ENCODE measurements at places on chromosomes 11 and 22.

GRCh38 chr11:48107188-48107704 is 109.4 kb upstream of the OR4B1 start:
- peak; percentile 35 for DNase-seq

GRCh38 chr11:20489948-20490347 is 102.4 kb downstream of the PRMT3 start:
- no peak for DNase-seq

DNA sequence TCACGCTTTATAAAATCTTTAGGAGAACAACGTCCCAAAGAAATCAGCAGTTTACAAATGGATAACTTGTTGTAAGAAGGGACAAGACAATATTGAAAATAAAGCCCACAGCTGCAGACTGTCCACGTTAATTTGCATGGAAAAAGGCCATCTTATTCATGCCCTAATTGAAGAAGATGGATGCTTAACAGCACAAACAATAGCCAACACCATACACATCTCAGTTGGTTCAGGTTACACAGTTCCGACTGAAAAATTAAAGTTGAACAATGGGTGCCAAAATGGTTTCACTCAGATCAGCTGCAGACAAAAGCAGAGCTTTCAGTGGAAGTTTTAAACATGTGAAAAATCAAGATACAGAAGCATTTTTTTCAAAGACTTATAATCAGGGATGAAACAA is 314.2 kb downstream of the RAB38 start:
- no peak for DNase-seq

DNA sequence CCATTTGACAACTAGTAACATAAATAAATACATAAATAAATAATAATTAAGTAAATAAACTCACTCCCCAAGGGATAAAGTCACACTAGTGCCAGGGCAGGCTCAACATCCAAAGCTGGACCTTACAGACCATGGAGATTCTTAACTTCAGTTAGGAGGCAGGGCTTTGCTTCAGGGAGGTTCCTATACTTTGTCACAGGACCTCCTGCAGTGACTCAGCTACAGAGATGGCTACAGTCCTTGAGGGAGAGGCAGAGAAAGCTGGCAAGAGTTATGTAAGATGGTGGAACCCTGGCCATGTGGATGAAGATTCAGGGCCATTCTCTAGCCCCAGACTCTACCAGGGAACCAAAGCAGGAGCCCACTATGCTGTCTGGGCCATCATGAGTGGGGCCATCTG is 74.1 kb upstream of the CADM1 start:
- no peak for DNase-seq

- DNase-seq = peak; percentile 55
Measured at GRCh38 chr11:124586238-124586860, 16.6 kb downstream of the OR8A1 start.

- no peak for DNase-seq
Measured at GRCh38 chr11:125295931-125296330, 131.4 kb downstream of the PKNOX2 start.

DNA sequence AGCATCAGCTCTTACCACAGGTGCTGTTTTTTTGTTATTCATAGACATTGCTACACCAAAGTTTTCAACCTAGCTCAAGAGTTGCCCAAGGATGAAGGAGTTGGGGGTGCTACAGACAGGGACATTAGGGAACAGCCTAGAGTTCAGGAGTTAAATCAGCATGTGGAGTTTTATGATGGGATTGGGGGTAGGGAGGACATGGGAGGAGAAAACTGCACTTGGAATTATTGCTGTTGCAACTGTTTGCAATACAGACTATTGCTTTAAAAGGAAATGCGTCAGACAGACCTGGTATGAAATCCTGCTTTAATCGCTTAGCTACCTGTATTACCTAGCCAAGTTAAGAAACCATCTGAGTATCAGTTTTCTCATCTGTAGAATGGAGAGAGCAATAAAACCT is 6.3 kb downstream of the TMA7B start:
- no peak for DNase-seq

DNA sequence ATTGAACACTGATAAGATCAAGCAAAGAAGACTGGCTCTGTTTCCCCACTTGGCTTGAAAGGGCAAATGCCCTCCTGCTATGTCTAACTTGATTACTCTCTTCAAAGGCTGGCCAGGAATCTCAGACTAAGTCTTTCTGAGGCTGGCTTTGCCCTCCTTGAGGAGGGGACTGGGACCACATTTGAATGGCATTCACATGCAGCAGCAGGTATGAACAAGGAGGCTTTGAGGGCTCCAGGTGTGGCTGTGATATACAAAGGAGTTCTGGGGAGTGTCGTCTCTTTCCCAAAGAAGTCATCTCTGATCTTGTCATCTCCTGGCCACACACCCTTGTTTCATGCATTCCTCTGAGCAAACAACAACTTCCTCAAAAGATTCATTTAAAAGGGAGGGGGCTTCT is 130.8 kb downstream of the ARL14EP start:
- DNase-seq = no peak

DNA sequence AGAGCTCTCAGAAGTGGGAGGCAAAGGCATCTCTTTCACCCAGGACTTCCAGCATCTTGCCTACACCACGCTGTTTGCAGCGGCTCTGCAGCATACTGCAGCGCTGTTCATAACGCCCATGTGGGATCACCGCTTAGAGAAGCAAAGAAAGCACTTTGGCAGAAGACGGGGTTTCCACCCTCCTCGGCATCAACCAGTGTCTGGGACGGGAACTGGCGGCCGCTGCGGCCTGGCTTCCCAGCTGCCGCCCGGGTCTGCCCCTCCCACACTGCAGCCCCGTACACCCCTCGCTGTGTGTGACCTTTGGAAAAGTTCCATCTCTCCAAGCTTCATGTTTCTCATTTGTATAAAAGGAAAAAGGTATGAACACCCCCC is 545 bp upstream of the TIRAP start:
- DNase-seq = peak; percentile 7

GRCh38 chr11:42593441-42593840 is 718.4 kb upstream of the API5 start:
- no peak for DNase-seq

DNA sequence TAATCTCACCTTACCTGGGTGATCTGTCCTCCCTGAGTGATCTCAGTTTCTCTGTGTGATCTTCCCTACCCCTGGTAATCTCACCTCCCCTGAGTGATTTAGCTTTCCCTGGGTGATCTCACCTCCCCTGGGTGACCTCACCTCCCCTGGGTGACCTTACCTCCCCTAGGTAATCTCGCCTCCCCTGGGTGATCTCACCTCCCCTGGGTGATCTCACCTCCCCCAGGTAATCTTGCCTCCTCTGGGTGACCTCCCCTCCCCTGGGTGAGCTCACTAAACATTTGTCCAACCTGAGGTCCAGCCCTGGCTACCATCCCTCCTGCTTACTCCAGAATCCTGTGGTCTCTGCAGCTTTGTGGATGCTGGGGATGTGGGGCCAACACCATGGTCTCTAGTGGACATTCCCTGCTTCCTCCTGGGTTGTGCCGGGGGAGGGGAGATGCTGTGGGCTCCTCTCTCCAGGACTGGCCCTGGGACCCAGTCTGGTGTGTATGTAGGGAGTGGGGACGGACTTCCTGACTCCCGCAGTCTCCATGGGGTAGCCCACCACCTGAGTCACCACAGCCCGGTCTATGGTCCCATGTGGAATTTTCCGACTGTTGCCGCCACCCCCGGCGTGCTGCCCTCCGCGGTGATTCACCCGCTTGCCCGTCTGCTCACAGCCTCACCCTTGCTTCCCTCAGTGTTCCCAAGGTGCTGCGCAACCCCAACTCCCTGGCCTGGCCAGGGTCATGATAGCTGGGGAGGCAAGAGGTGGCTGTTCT is 9.9 kb downstream of the LSP1 start:
- DNase-seq = peak; percentile 25

DNA sequence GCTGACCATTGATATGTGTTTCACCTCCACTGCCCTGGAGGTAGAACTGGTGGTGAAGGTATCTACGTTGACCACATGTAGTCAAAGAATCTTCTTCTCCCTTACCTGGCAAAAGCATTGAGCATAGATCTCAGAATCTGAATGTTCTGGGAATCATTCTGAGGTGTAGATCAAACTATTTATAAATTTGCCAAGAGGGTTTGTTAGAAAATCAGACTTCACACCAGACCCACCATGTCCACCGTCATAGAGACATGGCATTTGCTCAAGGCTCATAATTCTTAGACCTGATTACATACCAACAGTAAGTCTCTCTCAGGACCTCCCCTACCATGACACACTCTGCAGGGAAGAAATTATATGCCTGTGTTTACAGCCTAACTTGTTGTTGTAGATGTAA is at the start of gene OR8B2:
OR8B2 (minus strand) TSS at position 101 of the 400 bp plus-strand sequence. CDS start 1,156 bp downstream, outside the sequence.
- no peak for DNase-seq

- DNase-seq = no peak
Measured at GRCh38 chr22:47275605-47276449, 513.4 kb downstream of the TBC1D22A start.

- no peak for DNase-seq
Measured at GRCh38 chr11:23959462-23959861, 537.4 kb upstream of the LUZP2 start.

- peak; percentile 97 for DNase-seq
Measured at GRCh38 chr11:69298267-69299022, 4.5 kb downstream of the MYEOV start.

GRCh38 chr11:68146704-68147474 is 25.7 kb upstream of the CHKA start:
- DNase-seq = peak; percentile 20

- DNase-seq = no peak
Measured at GRCh38 chr11:134597452-134597851, 185.4 kb upstream of the B3GAT1 start.

- no peak for DNase-seq
Measured at GRCh38 chr11:47516155-47516554, 36.8 kb downstream of the CELF1 start.

DNA sequence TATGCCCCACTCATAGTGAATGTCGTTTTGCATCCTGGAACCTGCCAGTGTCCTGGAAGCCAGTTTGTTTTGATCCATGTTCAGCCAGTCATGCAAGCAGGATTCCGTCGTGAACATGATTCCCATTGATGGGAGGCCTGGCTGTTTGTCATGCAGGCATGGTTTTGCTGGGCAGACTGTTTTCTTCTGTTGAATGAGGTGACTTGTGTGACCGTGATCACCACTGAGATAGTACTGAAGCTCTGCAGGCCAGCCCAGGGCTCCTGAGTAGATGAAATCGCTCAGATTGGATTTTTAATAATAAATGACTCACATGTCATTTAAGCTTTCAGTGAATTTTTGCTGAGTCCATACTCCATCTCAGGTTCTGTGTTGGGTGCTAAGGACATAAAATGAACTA is 117.8 kb downstream of the PDE2A start:
- DNase-seq = no peak

- DNase-seq = no peak
Measured at GRCh38 chr22:47035425-47035881, 273.0 kb downstream of the TBC1D22A start.

GRCh38 chr22:30420347-30421125 is 5.0 kb upstream of the MTFP1 start:
- DNase-seq = no peak

- no peak for DNase-seq
Measured at GRCh38 chr22:36212901-36213300, 11.3 kb upstream of the APOL4 start.

GRCh38 chr22:36942556-36942955 is 29.1 kb downstream of the CSF2RB start:
- DNase-seq = no peak

DNA sequence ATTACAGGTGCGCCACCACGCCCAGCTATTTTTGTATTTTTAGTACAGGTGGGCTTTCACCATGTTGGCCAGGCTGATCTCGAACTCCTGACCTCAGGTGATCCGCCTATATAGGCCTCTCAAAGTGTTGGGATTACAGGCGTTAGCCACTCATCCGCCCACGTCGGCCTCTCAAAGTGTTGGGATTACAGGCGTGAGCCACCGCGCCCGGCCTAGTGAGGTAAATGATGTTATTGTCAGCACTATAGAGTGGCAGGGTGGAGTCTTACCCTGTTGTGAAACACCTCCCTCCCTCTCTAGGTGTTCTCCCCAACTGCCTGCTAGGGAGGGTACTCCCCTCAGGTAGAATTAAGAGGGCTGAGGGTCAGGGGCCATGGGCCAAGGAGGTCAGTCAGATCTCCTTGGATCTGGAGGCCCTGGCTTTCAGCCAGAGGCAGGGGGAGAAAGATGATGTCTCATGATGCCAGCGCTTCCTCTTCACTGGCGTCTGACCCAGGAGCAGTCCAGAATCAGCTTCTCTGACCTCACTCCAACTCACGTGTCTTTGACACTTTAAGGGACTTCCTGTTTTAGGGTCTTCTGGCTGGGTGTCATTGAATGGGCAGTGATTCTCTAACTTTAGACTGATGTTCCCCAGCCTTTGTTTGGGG is 2.0 kb downstream of the GGA1 start:
- no peak for DNase-seq

DNA sequence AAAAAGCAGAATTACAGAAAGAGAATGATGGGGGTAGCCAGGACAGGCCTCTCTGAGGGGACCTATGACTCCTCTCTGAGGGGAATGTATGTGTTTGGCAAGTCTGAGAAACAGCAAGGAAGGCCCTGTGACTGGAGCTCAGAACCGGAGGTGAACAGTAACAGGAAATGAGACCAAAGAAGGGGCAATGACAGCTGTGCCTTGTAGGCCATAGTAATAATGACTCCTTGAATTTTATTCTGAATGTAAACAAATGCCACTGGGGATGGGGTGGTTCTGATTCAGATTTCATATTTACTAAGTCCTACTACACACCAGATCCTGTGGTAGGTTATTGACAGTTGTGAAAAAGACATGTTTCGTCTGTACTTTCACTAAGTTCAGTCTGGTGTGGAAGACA is 52.8 kb upstream of the APOA1 start:
- DNase-seq = no peak

GRCh38 chr11:16297332-16297731 is 59.0 kb downstream of the SOX6 start:
- no peak for DNase-seq

- no peak for DNase-seq
Measured at GRCh38 chr11:2691991-2692875, 7.6 kb downstream of the KCNQ1OT1 start.

- DNase-seq = no peak
Measured at GRCh38 chr22:31738566-31738965, 11.4 kb downstream of the PRR14L start.

DNA sequence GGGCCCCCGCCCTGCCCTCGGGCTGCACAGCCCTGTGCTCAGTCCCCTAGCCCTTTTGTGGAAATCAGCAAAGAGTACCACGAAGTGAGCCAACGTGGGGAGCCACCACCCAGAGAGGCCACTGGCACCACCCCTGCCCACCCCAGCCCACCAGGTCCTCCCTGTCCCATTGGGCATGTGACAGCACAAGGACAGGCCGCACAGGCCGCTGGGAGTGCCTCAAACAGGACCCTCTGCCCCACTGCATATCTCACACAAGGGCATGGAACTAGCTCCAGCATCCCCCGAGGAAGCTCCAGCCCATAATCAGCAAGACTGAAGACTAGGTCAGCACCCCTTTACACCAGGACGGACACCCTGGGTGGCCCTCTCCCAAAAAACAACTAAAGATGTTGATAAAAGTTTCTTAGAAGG is 29.7 kb downstream of the GNB1L start:
- no peak for DNase-seq

DNA sequence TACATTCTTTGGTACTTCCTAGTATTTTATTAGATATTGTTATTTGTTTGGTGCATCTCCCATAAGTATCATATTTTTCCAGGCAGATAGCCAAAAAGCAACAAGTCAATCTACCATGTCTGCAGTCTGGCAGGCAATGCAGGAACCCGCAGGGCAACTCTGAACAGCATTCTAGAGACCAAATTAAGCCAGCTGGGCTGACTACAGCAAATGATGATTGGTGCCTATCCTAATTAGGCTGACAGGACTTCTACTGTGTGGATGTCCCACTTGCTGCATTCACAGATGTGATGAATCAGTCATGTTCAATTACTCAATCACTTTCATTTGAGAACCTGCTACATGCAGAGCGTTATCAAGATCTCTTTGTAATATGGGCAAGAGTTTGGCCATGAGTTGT is 40.3 kb upstream of the AMOTL1 start:
- DNase-seq = no peak
